Placental pericyte (primary cell): ENCODE measurements at places on chromosomes 7 and 10. TPM values are rescaled to one million over a fixed set of nuclear protein-coding genes. Genes with fewer than 3 reads are reported as not detected.

Gene ZCCHC24
- total RNA-seq = 25.2 and 40.7 TPM in 2 replicates

Gene FRMPD2
- total RNA-seq = not detected in 2 replicates

Gene AFAP1L2
- total RNA-seq = 12.6 and 62.2 TPM in 2 replicates

Gene EMX2
- 0.22 and 0.57 TPM in 2 replicates for total RNA-seq

Gene CCNY
- total RNA-seq = 28.9 and 52.5 TPM in 2 replicates

Gene RNF133
- total RNA-seq = 0.43 and 0.44 TPM in 2 replicates

Gene LRRC4
- under 0.01 and 0.29 TPM in 2 replicates for total RNA-seq

Gene JCAD
- 7.7 and 10.2 TPM in 2 replicates for total RNA-seq

Gene SH2D4B
- 0.22 and 0.29 TPM in 2 replicates for total RNA-seq

Gene TMEM176B
- 0.29 TPM in 1 of 2 replicates, not detected in the other for total RNA-seq

Gene ZNF655
- total RNA-seq = 65.9 and 85.3 TPM in 2 replicates

Gene CHAT
- not detected in 2 replicates for total RNA-seq

Gene OR2A7
- 0.22 and 0.57 TPM in 2 replicates for total RNA-seq

Gene AKR1C1
- total RNA-seq = 6.2 and 14.4 TPM in 2 replicates

Gene ZPBP
- not detected in 2 replicates for total RNA-seq

Gene FEZF1
- not detected in 2 replicates for total RNA-seq

Gene MMP21
- total RNA-seq = not detected in 2 replicates

Gene MBL2
- total RNA-seq = not detected in 2 replicates

Gene LIPM
- not detected in 2 replicates for total RNA-seq

Gene GPR37
- total RNA-seq = 2.6 and 4.6 TPM in 2 replicates

Gene HMX3
- total RNA-seq = not detected in 2 replicates

Gene AGR2
- under 0.01 TPM in 1 of 2 replicates, not detected in the other for total RNA-seq

Gene CPEB3
- 0.86 and 1.8 TPM in 2 replicates for total RNA-seq

Gene MMD2
- total RNA-seq = not detected in 2 replicates

Gene HDAC9
- 10.3 and 15.2 TPM in 2 replicates for total RNA-seq

Gene CALHM2
- total RNA-seq = 26.3 and 33.2 TPM in 2 replicates

Gene VTI1A
- 40.7 and 41.5 TPM in 2 replicates for total RNA-seq

Gene ADD3
- total RNA-seq = 102 and 168 TPM in 2 replicates

Gene HOGA1
- total RNA-seq = 0.14 and 0.44 TPM in 2 replicates

Gene AVPI1
- total RNA-seq = 18.2 and 55.8 TPM in 2 replicates

Gene ADAM22
- under 0.01 and 0.86 TPM in 2 replicates for total RNA-seq

Gene RAB19
- total RNA-seq = not detected in 2 replicates

Gene GATAD1
- total RNA-seq = 21.8 and 24.3 TPM in 2 replicates

Gene LRIT1
- not detected in 2 replicates for total RNA-seq

Gene CALHM1
- total RNA-seq = not detected in 2 replicates

Gene PPP3CB
- total RNA-seq = 27.5 and 29.8 TPM in 2 replicates

Gene SVOPL
- total RNA-seq = under 0.01 TPM in 1 of 2 replicates, not detected in the other

Gene BMI1
- total RNA-seq = 22.3 and 29.9 TPM in 2 replicates

Gene GLI3
- 5.9 and 8.2 TPM in 2 replicates for total RNA-seq

Gene ANTXRL
- not detected in 2 replicates for total RNA-seq

Gene ARHGAP22
- 7.0 and 140 TPM in 2 replicates for total RNA-seq
